Dermis microvascular lymphatic vessel endothelial cell (primary cell): ENCODE measurements at places on chromosomes 2 and 18. TPM values are rescaled to one million over a fixed set of nuclear protein-coding genes. Genes with fewer than 3 reads are reported as not detected.

The EML6 gene
- total RNA-seq: 0.63 and 0.77 TPM in 2 replicates

The ABCA12 gene
- not detected in 2 replicates for total RNA-seq

The IL36RN gene
- total RNA-seq: not detected in 2 replicates

The SP140L gene
- total RNA-seq: 5.3 and 6.7 TPM in 2 replicates

The FER1L5 gene
- not detected in 2 replicates for total RNA-seq
